ENCODE measurements at places on chromosomes 3 and 15.

DNA sequence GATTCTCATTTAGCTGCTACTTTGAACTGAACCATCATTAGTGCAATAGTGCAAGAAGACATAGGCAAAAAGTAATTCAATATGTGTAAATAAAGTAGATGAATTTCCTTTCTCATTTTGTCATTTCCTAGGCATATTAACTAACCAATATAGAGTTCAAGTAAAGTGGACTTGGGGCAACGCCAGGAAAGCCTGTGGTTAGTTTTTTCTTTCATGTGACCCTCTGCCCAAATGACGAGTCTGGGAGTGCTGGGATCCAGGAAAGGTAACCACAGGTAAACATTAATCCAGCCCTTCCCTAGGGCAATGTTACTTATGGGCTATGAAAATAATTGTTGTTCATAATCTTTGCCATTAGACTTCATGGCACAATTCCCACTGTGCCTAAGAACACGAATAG, 181.0 kb downstream of the VPS13C start:
- peak; percentile 23 for DNase-seq

DNA sequence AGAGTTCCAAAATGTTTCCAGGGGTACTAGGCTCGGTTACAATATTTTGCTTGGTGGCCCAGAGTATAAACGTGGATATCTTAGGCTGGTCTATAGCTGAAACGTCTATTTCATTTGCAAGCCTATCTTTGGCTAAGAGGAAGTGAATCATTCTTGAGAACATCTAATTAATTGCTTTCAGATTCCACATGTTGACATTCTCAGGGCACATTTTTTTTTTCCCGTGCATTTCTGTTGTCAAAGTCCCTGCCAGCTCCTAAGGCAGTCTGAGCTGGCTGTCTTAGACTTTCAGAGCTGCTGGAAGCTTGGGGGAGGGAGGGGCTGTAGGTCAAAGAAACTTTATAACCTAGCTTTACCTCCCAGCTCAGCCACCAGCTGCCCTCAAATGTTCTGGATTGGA, 23.2 kb upstream of the LAMP3 start:
- DNase-seq: peak; percentile 80

DNA sequence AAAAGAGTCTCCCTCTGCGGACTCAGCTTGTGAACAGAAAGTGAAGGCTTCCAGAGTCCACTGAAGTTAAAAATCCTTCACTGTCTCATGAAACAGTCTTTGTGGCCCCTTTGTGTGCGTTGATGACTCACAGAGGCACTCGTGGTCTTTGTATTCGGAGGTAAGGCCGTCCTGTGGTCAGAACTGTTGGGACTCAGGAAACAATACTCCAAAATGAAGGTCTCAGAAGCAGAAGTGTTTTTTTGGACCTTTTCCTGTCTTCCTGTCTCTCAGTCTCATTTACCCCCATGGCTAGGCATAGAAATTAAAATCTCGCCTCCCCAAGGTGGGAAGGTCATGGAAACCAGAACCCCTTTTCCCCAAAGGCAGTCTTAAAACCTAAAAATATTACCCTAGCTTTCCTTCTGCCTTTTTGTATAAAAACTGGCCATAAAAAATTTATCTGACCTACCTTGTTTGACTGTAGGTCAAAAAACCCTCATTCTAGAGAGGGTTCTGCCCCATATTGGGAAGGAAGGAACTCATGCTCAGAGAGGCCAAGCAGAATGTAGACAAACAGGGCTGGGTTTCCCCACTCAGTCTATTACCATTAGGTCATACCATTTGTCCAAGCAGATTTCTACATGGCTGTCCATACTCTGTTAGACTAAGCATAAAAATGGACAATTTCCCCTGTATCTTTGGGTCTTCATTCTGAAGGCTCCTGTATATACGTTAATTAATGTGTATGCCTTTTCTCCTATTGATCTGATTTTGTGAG, 19.1 kb upstream of the EPB42 start:
- no peak for DNase-seq

- DNase-seq: no peak
Observed at GRCh38 chr3:186496016-186496415, 48.2 kb downstream of the CRYGS start.

GRCh38 chr15:78004919-78005634, 72.4 kb downstream of the TBC1D2B start:
- peak; percentile 64 for DNase-seq

DNA sequence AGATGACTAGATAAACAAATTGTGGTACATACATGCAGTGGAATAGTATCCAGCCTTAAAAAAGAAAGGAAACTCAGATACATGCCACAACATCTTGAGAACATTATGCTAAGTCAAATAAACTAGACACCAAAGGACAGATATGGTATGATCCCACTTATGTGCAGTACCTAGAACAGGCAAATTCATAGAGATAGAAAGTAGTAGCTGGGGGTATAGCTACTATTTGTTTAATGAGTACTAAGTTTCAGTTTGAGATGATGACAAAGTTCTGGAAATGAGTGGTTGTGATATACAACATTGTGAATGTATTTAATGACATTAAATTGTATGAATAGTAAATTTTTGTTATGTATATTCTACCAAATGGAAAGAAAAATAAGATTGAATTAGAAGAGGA, 477.2 kb upstream of the CFAP20DC start:
- DNase-seq: no peak

DNA sequence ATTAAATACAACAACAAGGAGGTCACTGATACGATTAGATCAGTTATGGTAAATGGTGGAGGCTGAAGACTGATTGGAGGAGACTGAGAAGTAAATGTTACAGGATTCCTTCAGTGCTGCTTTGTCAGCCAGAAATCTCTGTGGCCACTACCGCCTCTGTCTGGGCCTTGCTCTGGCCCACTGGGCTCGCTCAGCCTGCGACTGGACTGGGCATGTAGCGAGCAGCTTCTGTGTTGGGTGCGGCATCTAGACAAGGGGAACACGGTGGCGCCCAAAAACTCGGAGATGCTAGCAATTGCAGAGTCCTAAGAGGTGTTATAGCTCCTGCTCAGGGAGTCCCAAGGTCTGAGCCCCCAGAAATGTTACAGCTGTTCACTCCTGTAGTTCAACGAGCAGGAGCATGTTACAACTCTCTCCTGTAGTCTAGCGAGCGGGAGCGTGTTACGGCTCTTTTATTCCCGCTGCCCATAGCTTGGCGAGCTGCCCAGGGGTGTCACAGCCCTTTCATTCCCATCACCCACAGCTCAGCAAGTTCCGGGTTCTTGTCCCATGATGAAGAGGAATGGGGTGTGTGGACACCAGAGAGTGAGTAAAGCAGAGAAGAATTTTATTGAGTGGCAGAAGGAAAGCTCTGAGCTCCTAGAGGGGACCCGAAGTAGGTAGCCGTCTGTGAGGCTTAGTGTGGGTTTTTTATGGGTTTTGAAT, 24.7 kb downstream of the SLC15A2 start:
- DNase-seq: no peak

- no peak for DNase-seq
Observed at GRCh38 chr15:75729326-75730069, 16.9 kb upstream of the CSPG4 start.

DNA sequence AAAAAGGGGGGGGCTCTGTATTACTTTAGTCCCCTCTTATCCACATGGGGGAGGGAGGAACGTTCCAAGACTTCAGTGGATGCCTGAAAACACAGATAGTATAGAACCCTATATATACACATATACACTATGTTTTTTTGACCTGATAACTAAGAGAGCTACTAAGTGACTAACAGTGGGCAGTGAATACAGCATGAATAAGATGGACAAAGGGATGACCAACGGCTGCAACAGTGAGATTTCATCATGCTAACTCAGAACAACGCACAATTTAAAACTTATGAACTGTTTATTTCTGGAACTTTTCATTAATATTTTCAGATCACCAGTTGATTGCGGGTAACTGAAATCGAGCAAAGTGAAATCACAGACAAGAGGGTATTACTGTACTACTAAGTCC, 7.3 kb downstream of the DCUN1D1 start:
- no peak for DNase-seq

- no peak for DNase-seq
Observed at GRCh38 chr3:181567311-181568075, 144.2 kb upstream of the SOX2 start.

DNA sequence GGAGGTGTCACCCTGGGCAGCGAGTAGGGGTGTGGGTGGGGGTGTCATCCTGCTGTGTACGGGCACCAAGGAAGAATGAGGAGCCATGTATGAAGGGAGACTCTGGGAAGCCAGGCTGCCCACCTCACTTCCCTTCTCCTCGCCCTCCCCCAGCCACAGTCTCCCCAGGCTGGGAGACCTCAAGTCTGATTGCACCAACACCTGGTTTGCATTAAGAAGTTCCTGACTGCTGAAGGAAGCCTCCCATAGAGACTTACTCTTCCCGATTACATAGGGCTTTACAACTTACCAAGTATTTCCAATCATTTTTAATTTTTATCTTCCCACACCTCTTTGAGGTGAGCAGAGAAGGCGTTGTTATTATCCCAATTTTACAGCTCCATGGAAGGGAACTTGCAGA, 29.5 kb upstream of the SMAD3 start:
- no peak for DNase-seq

DNA sequence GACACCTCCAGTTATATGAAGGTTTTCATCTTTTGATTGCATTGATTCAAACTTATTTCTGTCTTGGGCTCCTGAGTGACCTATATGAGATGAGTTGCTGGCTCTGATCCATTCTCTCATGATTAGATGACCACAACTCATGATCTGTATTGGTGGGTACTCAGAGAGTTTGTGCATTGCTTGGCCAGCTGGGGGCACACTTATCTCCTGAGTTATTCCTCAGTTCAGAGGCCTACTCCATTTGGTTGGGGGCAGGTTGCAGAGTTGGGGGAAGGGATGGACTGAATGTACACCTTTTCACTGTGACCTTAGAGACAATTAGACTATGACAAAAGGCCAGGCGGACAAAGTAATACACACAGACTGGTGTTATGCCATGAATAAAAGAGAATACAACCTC, 166.2 kb upstream of the SEMA6D start:
- peak; percentile 41 for DNase-seq

GRCh38 chr3:69651765-69652164, 87.5 kb upstream of the MITF start:
- no peak for DNase-seq

DNA sequence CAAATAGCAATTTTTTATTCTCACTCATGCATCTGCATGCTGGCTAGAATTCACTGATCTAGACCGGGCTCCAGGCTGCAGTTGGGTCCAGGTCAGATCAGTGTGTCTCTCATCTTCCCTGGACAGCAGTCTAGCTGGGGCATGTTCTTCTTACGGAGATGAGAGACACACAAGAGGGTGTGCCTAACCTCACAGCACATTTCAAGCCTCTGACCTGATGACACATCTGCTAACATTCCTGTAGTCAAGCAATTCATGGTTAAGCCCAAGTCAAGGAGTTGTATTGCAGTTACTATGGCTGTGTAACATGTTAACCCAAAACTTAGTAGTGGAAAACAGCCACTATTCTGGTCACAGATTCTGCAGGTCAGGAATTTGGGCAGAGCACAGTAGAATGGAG, 13.1 kb downstream of the BSN start:
- DNase-seq: no peak

DNA sequence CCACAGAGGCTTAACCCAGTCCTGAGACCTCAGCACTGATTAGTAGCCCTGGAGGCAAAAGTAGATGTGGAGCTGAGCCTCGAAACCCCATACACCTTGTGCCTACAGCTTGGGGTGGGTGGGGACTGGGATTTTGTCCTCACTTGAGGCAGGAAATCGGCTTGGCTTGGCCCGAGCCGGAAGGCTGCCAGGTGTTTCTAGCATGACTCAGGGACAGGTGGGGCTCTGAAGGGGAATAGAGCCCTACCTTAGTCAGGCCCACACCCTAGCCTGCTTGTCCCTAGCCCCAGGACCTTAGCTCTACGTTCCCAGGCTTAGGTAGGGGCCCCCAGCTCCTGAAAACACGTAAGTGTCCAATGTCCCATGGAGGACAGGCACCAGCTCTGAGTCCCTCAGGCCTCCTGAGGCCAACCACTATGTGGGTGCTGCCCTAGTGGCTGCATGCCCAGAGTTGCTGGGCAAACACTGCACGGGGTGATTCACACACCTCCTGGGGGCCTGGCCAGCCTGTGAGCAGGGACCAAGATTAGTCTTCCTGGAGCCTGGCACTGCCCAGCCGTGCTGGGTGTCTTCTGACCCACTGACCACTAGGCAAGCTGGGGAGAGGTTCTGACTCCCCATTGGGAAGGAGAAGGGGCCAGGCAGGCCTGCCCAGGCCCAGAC, 3.1 kb downstream of the MST1R start:
- DNase-seq: peak; percentile 93

DNA sequence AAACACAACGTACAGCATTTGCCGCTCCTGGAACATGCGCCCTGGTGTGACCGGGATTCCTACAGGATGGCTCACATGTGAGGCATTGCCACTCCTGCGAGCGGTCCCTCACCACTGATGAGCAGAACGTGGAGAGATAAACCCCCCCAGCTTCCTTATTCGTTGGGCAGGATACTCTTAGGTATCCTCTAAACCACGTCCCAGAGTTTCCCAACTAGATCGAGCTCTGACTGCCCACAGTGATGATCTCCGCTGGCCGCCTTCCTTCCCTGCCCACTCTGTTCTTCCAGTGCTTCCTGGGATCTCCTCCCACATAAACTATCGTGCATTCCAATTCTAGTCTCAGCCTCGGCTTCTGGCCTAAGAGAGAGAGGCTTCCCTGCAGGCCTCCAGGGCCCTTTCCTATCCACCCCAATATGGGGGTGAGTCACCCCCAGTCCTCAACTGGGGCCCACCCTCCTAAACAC, 91.8 kb downstream of the TOP2B start:
- no peak for DNase-seq
